Mammary microvascular endothelial cell (primary cell): ENCODE measurements at places on chromosomes 1 and 21. TPM values are rescaled to one million over a fixed set of nuclear protein-coding genes. Genes with fewer than 3 reads are reported as not detected.

The BCAN gene
- not detected in 2 replicates for total RNA-seq

The PGLYRP3 gene
- not detected in 2 replicates for total RNA-seq

The ADIPOR1 gene
- 77.1 and 83.2 TPM in 2 replicates for total RNA-seq

The CREB3L4 gene
- total RNA-seq: 6.3 and 9.0 TPM in 2 replicates

The IRF6 gene
- total RNA-seq: 0.33 and 0.44 TPM in 2 replicates

The SPRR2G gene
- total RNA-seq: not detected in 2 replicates

The IL20 gene
- total RNA-seq: not detected in 2 replicates

The ATP5PO gene
- total RNA-seq: 319 and 379 TPM in 2 replicates

The IFI6 gene
- 567 and 574 TPM in 2 replicates for total RNA-seq

The FAM72A gene
- 7.9 TPM in 2 replicates for total RNA-seq

The ANKRD65 gene
- total RNA-seq: 0.47 and 0.64 TPM in 2 replicates

The KLHDC9 gene
- total RNA-seq: 1.1 and 2.6 TPM in 2 replicates

The ROR1 gene
- total RNA-seq: 2.8 and 3.3 TPM in 2 replicates

The RNF186 gene
- not detected in 2 replicates for total RNA-seq

The FCRL1 gene
- total RNA-seq: not detected in 2 replicates

The ADAM30 gene
- not detected in 2 replicates for total RNA-seq

The LRRC8D gene
- 24.7 and 26.3 TPM in 2 replicates for total RNA-seq

The LCE1A gene
- not detected in 2 replicates for total RNA-seq
